ENCODE measurements at places on chromosomes 5 and 9.
A peak's percentile ranks its signal among the peaks of the same experiment; 100 is the strongest.

DNA sequence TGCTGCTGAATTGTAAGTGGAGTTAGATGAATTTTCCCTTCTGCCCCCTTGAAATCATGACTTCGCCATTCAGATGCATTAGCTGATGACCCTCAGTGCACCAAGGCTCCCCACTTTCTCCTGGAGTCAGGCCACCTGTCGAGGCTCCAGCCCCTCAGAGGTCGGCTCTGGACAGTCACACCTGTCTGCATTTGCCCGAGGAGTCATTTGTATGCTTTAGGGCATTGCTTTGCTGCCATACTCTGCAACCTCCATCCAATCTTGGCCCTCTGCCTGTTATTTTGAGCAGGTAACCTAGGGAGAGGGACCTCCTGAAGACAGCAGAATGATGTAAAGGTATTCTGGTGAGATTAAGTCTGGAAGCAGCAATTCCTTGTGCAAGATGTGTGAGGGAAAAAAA, 144.8 kb downstream of the MACROH2A1 start:
- DNase-seq: no peak

DNA sequence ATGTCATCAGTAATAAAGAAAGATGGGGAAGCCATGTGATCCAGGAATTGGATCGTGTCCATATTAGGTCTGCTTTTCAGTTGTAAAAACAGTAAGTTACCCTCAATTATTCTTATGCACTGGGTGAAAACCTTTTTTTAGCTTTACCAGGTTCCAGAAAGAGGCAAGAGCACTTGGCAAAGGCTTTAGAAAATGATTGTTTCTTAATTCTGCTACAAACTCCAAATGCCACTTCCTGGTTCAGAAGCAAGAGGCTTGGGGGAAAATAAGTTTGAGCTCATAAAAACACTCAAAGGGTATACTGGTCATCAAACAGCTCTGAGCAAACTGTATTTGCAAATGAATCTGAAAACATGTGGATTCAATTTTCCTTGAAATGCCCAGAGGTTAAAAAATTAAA, 615.6 kb downstream of the EBF1 start:
- DNase-seq: no peak

- no peak for DNase-seq
Observed at GRCh38 chr9:88972401-88972800, 18.9 kb upstream of the S1PR3 start.

- no peak for DNase-seq
Observed at GRCh38 chr5:92944337-92944736, 636.7 kb downstream of the NR2F1-AS1 start.

- DNase-seq: no peak
Observed at GRCh38 chr5:36462295-36463021, 143.9 kb upstream of the SLC1A3 start.

DNA sequence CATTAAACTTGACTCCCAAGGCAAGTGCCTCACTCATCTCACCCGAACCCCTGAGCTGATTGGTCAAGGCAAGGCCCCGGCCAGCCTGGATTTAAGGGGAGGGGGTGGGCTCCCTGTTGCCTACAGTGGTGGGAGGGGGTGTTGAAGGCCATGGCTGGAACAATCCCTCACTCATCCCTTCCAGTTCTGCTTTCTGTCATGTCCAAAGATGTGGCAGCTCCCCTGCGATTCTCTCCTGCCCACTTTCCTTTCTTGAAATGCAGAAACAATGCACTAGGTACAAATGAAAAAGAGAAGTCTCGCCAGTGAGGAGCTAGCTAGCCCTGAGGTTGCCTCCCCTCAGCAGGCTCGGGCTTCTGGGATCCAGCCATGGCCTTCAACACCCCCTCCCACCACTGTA, 240.9 kb downstream of the SYK start:
- no peak for DNase-seq

DNA sequence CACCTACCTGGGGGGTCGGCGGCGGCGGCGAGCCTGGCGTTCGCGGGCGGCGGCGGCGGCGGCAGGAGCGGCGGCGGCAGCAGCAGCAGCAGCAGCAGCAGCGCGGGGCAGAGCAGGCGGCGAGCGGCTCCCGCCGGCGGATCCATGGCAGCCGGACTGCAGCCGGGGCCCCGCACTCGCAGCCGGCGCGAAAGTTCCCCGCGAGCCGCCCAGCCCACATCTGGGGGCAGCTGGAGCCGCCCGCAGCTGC, 153 bp downstream of the ADAMTS2 start:
- peak; percentile 21 for DNase-seq

DNA sequence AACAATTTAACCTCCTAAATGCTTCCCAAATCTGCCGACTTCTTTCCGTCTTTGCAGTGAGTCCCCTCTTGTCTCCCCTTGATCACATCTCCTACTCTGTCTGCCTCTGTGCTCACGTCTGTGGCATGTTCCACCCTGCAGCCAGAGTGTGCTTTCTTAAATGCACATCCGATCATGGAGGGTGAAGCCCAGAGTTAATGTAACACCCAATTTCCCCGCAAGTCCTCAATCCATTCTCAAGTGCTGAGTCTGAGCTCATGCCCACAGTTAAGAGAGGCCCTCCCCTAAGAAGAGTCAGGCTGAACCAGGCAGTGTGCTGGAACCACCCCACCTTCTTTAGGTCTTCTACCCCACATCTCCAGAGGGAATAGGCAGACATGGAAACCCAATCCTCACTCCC, 164.8 kb downstream of the EPB41L4A start:
- no peak for DNase-seq

GRCh38 chr5:51452562-51452961, 69.3 kb downstream of the ISL1 start:
- no peak for DNase-seq

DNA sequence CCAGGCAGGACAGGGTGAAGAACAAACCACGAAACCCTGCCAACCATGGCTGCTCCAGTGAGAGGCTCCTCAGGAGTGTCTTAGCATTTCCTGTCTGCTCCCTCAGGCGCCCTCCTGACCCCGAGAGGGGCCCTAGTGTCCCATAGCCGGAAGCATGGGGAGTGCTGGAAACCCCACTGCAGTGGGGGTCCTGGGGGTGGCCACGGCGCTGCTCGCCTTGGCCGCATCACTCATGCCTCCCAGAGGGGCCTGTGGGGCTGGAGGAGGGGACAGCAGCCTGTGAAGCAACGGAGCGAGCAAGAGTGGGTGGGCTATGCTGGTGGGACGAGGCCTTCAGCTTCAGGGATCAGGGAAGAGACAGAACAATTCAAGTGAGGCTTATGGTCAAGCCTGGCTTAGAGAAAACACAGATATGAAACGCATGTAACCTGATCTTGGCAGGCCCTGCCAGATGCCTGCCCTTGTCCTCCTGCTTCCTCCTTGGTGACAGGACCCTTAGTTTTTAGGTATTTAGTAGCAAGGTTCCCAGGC, 219.1 kb downstream of the FANCC start:
- DNase-seq: no peak

DNA sequence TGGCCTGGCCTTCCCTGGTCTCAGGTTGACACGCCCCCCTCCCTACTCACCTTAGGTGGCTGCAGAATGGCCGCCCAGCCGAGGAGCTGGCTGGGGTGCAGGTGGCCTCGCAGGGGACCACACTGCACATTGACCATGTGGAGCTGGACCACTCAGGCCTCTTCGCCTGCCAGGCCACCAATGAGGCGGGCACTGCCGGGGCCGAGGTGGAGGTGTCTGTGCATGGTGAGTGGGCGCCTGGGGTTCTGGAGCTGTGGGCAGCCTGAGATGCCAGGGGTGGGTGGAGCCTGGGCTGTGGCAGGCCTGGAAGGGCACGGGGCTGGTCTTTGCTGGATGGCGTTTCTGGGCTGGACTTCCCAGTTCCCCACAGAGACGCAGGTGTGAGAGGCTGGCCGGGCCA, 88.7 kb upstream of the ASS1 start:
- no peak for DNase-seq

GRCh38 chr5:140189977-140190871, 15.2 kb downstream of the CYSTM1 start:
- DNase-seq: no peak

DNA sequence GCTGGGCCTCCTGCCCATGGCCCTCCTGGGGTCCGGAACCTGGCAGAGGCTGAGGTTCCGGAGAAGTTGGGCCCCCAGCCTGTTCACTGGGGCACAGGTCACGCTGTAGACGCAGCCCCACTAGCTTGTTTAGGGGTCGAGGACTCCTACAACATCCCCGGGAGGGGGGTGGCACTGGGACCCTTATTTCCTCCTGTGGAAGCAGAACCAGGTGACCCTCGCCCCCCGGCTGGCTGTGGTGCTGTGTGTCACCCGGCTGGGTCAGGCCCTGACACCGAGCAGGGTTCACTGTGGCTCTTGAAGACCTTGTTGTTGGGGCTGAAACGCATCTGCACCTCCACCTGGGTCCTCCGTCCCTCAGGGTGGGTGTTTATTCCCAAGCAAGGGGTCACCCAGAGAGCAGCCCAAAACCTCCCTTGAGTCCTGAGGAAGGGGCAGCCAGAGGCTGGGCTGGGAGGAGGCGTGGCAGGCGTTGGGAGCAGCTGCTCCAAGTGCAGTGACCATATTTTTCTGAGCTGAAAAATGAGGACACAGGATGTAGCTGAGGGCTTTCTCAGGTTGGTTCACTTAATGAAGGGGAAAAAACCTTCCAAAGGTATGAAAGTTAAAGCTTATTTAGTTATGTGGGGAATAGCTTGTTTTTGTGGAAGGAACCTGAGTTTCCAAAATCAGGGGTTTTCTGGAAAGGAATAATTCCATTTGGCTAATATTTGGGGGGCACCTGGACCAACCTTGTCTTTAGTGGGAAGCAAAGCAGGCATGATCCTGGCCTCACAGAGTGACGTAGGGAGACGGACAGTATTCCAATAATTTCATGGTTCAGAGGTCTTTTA, 164.7 kb upstream of the IER5L start:
- no peak for DNase-seq

DNA sequence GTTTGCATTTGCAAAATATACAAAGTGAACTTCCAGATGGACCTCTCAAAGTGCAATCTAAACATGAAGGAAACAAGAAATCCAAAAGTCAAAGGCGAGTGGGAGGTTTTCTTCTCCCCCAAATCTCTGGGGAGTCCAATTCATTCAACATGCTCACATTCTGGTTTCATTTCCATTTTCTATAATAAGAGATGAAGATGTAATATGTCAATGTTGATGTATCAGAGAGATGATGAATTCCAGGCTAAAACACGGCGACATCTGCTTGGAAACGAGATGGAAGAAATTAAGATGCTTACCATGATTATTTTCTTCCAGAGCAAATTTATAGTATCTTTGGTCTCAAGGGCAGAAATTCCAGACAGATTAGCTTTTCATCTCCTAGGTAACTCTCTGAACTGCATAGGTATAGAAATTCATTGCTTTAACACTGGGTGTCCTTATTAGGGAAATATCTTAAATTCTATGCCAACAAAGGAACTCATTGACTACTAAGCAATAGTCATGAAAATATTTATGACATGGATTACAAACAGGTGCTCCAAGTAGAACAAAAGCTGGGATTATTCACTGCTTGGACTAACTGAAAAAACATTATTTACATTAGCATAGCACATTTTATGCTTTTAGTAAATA, 287.9 kb downstream of the SEC61B start:
- DNase-seq: no peak

DNA sequence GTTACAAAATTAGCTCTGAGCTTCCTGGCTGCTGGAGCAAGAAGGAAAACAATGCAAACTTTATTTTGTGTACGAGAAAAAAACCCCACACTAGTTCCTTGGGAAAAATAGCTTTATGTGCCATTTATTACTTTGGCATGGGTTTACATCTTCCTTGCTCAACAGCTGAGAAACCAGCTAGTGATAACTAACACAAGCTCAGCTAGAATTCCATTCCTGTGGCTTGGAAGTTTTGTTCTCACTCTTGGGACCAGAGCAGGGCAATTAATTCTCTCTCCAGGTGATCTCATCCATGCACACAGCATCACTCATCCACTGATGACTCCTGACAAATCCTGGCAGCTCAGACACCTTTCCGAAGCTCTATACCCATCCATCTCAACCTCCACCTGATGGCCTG, 104.1 kb downstream of the CRB2 start:
- no peak for DNase-seq

DNA sequence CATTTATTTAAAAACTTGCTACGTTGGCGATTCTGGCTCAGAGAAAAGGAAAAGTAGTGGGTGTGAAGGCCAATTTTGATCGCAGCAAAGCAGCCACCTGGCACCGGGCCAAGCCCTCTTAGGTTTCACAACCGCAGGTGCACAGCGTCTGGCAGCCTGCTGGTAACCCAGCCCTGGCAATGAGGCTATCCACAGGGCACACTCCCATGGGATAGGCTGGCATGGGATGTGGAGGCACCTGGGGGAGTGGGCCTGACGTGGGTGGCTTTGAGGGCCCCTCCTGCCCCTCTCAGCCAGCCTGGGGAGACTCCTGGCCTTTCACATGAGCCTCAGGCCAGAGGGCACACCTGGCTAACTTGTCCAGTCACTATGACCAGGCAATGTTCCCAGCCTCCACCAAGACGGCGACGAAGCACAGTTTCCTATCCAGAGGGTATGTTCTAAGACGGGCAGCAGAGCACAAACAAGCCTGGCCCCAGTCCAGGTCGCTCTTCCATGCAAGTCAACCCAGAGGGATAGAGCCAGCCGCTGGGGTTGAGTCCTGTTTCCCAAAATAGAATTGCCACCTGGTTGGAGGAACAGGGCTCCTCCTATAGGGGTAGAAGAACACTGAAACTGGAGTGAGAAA, 19.0 kb downstream of the CMBL start:
- DNase-seq: peak; percentile 99

DNA sequence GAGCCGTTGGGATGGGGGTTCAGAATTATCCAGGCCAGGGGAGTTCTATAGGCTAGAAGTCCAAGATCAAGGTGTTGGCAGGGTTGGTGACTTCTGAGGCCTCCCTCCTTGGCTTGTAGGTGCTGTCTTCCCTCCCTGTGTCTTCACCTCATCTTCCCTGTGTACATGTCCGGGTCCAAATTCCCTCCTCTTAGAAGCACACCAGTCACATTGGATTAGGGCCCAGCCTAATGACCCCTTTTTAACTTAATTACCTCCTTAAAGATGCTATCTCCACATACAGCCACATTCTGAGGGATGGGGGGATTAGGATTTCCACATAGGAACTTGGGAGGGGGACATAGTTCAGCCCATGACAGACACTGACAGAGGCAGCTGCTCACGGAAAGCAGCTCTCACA, 12.1 kb downstream of the LRSAM1 start:
- DNase-seq: no peak

GRCh38 chr5:153584126-153584959, 93.9 kb downstream of the GRIA1 start:
- no peak for DNase-seq

DNA sequence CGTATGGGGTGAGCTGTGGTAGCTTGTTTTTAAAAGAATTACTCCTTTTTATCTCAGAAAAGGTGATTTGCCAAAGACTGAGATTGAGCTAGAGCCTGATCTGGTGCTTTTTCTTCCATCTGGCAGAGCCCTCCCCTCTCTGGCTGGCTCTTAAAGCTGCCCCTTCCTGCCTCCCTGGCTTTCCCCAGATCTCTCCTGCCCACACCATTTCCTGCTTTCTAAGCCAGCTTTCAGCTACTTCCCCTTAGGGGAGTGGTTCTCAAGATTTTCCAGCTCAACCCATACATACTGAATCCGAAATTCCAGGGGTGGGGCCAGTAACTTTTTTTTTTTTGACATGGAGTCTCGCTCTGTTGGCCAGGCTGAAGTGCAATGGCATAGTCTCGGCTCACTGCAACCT, 4.8 kb upstream of the ACOT12 start:
- no peak for DNase-seq

- DNase-seq: peak; percentile 90
Observed at GRCh38 chr5:36820900-36821299, 55.7 kb upstream of the NIPBL start.
